ENCODE measurements at places on chromosomes 4 and X.

- no peak for ATAC-seq
Observed at GRCh38 chr4:87286970-87287369, 35.7 kb downstream of the HSD17B13 start.

DNA sequence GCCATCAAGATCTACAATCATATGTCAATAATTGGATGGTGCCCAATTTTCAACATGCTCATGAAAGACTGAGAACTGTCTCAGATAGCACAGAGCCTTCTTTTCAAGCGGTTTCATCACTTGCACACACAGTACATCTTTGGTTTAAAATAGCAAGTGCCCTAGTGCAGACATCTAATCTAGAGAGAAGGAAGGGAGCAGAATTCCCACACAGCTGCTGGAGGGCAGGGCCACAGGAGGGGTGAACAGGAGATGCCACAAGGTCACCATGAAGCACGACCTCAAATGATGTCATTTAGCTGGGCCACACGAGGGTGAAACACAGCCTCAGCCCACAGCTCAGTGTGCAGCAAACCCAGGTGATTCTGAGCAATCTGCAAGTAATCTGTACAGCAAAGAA, 24.3 kb downstream of the LEF1 start:
- peak; percentile 61 for ATAC-seq

GRCh38 chr4:38184404-38184803, 224.2 kb downstream of the PTTG2 start:
- ATAC-seq = no peak

GRCh38 chr4:142201041-142201440, 564.7 kb downstream of the IL15 start:
- ATAC-seq = no peak

DNA sequence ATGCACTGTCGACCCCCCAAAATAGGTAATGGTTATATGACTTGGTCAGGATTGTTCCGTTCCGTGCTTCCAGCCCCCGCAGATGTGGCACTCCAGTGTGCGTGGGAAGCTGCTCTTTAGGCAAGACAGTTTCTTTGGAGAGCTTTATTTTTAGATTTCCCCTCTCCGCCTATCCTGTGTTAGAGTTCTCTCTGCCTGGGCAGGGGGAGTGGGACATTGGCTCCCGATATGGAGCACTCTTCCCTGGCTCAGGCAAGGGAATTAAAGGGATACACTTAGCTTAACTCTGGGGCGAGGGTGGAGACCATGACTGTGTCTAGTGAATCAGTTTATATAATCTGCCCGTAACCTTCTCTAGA, 36.0 kb downstream of the DLG3 start:
- ATAC-seq = no peak

DNA sequence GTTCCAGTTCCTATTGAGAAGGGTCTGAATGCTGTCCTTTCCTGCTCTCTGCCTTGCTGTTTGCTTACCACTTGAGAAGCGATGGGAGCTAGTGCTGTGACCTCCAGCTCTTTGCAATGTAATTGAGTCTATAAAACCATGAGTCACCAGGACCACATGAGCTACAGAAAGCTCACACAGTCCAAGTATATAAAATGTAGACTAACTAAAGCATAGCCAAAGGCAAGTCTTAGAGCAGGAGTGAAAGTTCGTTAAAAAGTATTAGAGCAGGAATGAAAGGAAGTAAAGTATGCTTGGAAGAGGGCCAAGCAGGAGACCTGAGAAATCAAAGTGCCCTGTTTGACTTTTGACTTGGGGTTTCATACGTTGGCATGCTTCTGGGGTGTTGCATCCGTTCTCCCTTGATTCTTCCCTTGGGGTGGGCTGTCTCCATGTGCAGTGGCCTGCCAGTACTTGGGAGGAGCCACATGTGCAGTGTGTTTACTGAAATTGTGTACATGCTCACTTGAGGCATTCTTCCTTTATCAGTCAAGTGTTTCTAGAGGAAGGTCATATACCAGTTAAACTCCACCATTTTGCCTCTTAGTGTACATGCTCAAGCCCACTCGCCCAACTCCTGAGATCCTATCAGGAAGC, 71.3 kb upstream of the KIT start:
- no peak for ATAC-seq

GRCh38 chr4:2078584-2078983, 19.5 kb downstream of the NAT8L start:
- ATAC-seq = no peak

- no peak for ATAC-seq
Observed at GRCh38 chr4:137253949-137254348, 278.3 kb downstream of the PCDH18 start.

DNA sequence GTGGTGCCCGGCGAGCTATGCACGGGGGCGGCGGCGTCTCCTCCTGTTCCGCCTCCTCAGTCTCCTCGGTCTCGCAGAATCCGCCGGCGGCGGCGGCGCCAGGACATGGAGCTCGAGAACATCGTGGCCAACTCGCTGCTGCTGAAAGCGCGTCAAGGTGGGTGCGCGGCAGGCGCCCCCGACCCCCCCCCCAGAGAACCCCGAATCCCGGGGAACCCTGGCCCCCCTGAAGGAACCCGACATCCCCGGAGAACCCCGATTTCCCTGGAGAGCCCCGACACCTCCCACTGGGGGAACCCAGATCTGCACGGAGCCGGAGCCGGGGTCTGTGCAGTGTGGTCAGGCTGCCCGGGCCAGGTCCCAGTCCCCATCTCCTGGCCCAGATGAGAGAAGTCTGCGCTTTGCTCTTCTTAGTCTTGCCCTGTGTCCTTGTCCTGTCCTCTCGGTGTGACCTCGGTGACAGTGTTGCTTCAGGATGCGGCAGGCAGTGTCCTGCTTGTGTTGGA, 648 bp downstream of the GRK4 start:
- ATAC-seq = no peak

DNA sequence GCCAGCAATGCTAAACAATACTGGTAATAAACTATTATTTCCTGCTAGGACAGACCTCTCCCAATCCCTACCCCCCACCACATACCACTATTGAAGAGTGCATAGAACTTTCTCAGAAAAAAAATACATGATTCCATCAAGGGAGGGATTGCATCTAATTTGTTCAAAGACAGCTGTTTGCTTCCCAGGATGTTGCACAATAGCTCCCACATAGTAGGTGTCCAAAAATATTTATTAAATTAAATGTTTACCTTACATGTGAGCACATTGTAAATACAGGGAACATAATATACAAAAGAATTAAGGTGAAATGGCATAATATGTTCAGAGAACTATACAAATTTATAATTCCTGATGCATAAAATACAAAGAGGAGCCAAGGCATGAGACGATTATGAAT, 1111.8 kb upstream of the LCORL start:
- ATAC-seq = no peak

- ATAC-seq = no peak
Observed at GRCh38 chr4:118014831-118015230, 19.5 kb upstream of the NDST3 start.

DNA sequence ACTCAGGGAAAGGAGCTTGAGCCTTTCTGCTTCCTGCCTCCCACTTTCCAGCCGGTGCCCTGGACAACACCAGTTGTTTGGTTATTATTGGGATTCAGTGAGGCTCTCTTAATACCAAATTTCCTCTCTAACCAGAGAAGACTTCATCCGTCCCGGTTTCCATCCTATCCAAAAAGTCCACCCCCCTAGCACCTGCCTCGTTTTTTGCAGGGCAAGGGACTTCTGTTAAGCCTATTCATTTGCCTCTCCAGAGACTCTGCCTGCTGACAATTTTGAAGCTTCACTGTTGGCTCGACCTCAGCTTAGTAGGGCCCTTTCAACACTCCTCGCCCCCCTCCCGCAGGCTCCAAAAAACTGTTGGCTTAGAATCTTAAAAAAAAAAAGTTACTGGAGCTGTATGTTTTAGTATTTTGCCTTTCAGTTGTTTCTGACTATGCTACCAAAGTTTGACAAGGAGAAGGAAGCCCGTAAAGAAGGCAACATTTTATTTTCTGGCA, 779 bp upstream of the PRSS12 start:
- ATAC-seq = no peak

DNA sequence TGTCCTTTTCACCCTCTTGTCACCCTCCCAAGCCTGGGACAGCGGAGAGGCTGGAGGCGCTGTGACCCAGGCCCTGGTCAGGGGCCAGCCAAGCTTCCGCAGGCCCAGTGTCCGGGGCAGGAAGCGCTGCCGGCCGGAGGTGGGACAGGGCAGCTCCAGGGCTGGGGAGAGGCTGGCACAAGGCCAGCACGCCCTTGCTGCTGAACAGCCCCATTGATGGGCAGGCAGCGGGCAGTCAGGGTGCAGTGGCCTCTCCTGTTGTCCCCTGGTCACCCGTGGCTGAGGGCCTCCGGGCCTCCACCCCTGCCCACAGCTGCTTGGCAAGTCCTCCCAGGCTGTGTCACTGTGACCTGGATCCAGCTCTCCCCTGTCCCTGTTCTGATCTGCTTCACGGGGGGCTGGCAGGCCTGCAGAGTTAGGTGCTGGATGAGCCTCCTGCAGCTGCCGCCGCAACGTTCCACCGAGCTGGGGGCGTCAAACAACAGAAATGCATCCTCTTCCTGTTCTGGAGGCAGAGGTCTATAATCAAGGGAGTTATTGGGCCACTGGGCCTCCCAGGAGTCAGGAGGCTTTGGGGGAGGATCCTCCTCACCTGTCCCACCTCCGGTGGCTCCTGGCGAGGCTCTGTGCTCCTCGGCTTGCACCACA, 107.9 kb downstream of the PSAPL1 start:
- ATAC-seq = no peak

GRCh38 chrX:130578906-130579305, 177.1 kb downstream of the RBMX2 start:
- no peak for ATAC-seq

GRCh38 chrX:19303256-19303880, 40.4 kb upstream of the PDHA1 start:
- ATAC-seq = no peak

- peak; percentile 34 for ATAC-seq
Observed at GRCh38 chr4:122456231-122457116, at the start of gene IL2. IL2 (minus strand) TSS chr4:122456725; CDS start chr4:122456440, 285 bp downstream.

Data from activated CD4-positive, CD25-positive, alpha-beta regulatory T cell treated with anti-CD3 and anti-CD28 coated beads, Interleukin-2, amount 50 U/mL, for 24 hours (primary cell).